ENCODE measurements at places on chromosomes 3 and 15.

DNA sequence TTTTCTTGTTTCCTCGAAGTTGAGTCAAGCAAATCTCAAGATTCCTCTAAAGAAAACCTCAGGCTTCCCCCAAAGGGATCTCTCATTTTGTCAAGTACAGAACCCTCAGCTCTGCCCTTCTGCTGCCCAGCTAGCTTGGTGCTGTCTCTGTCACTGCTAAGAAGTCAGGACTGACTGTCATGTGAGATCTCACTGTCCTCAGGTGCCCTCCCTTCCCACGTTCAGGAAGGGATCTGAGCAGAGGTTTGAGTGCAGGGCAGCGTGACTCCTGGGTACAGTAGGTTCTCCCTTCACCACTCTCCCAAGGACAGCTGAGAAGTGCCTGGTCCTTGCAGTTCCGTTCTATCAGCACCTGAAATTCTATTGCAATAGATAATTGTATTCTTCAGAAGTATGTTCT is 229.7 kb downstream of the SLCO3A1 start:
- no peak for DNase-seq

- no peak for DNase-seq
Observed at GRCh38 chr3:188446014-188446413, 292.1 kb downstream of the LPP start.

DNA sequence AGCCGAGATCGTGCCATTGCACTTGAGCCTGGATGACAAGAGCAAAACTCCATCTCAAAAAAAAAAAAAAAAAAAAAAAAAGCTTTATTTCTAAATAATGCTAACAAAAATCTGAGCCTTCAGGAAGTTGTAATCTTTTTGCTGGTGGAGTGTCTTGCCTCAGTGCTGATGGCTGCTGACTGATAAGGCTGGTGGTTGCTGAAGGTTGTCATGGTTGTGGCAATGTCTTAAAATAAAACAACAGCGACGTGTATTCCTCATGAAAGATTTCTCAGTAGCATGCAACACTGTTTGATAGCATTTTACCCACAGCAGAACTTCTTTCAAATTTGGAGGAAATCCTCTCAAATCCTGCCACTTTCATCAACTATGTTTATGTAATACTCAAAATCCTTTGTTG is 77.4 kb upstream of the PTPRG start:
- no peak for DNase-seq

- DNase-seq, result peak; percentile 23
Observed at GRCh38 chr3:153749070-153749610, 372.1 kb upstream of the ARHGEF26 start.

GRCh38 chr15:92611995-92612745 is 43.4 kb downstream of the FAM174B start:
- DNase-seq, result no peak

GRCh38 chr3:141262308-141262705 is 30.7 kb downstream of the PXYLP1 start:
- no peak for DNase-seq

- no peak for DNase-seq
Observed at GRCh38 chr15:76335307-76336253, 993 bp upstream of the ISL2 start.

GRCh38 chr3:24470277-24470676 is 24.4 kb downstream of the THRB start:
- DNase-seq, result no peak

DNA sequence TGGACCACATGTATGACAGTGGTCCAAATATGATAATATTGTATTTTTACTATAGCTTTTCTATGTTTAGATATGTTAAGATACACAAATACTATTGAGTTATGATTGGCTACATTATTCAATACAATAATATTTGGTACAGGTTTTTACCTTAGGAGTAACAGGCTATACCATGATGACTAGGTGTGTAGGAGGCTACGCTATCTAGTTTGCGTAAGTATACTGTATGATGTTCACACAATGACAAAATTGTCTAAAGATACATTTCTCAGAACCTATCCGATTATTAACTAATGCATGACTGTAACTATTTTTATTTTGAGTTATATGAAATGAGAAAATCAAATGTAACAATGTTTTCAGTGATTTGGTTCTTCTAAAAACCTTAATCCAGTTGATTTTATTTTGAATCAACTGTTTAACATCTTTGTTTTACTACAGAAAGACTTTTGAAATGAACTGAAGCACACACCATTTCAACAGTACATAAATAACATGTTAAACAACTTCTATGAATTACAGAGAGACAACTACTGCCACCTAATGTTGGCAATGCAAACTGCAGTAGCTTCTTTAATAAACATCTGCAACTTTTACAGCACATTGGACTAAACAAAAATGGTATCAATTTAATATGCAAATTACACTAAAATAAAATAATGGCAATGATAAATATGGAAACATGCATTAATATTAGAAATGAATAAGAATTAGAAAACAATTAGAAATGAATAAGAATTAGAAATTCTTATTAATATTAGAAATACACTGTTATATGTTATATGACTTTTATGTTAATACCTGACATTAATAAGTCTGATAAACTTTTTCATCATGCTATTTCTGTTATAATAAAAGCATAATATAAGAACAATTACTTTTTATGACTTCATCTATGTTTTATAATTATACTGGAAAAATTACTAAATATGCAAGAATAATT is 255.7 kb downstream of the MBNL1 start:
- DNase-seq, result peak; percentile 44

DNA sequence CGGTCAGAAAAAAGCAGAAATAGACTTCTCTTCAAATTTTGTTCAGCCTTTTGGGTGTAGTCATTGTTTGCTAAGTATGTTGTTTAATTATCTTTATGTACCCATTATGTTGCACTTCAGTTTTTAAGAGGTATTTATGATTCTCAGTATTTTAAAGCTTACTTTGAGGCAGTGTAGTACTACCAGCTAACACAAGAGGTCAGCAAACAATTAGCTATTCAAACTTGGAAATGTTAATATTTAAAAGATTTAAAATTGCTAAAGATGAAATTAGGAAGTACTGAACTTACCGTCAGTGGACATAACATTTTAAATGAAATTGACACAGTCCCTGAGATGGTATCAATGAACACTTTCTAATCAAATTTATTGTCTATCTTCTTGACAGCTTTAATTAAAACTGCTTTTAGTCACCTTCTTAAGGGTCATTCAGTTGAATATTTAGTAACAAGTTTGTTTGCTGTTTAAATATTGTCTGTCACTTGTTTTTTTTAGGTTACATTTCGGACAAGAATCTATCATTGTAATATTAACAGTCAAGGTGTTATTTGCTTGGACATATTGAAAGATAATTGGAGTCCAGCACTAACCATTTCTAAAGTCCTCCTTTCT is 28.1 kb downstream of the NKIRAS1 start:
- peak; percentile 26 for DNase-seq
